Stimulated activated CD8-positive, alpha-beta memory T cell treated with anti-CD3 and anti-CD28 coated beads, Interleukin-7, amount 100 ng/mL, for 1 hour (primary cell): ENCODE measurements at places on chromosomes 1 and 21.

- no peak for DNase-seq
Observed at GRCh38 chr1:27536767-27537166, 46.8 kb upstream of the WASF2 start.

- peak; percentile 4 for DNase-seq
Observed at GRCh38 chr1:241998412-241998921, 431 bp downstream of the MAP1LC3C start.

DNA sequence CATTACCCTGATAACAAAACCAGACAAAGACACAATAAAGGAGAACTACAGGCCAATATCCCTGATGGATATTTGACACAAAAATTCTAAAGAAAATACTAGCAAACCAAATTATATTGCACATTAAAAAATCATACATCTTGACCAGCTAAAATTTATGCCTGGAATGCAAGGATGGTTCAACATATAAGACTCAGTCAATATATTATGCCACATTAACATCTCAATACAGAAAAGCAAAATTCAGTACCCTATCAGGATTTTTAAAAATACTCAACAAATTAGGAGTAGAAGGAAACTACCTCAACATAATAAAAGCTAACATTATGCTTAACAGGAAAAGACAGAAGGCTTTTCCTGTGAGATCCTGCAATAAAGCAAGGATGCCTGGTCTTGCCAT, 177.1 kb downstream of the MAGI3 start:
- DNase-seq = no peak

- no peak for DNase-seq
Observed at GRCh38 chr1:246213502-246213901, 293.6 kb downstream of the SMYD3 start.

GRCh38 chr1:155983191-155984024, 5.1 kb upstream of the ARHGEF2 start:
- no peak for DNase-seq

DNA sequence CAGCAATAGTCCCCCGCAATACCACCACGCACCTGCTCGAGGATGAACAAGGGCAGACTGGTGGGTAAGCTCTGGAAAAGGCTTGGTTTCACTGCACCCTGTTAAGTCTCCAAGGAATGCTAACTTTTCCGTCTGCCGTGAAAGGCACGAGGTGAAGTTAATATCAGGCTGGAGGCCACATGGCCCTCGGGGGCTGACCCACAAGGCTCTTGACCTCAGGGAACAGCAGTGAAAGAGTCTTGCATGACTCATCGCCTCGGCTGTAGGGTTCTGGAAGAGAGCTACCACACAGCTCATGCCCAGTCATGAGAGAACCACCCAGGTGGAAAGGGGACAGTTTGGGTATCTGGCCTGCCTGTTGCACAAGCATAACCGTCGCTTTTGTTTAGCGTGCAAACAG, 24.7 kb downstream of the SCCPDH start:
- no peak for DNase-seq
